ENCODE measurements at places on chromosomes 12 and 14. TPM values are rescaled to one million over a fixed set of nuclear protein-coding genes. Genes with fewer than 3 reads are reported as not detected.

GRCh38 chr12:16063726-16064125 lies 152.6 kb downstream of the DERA start:
- DNase-seq: no peak

DNA sequence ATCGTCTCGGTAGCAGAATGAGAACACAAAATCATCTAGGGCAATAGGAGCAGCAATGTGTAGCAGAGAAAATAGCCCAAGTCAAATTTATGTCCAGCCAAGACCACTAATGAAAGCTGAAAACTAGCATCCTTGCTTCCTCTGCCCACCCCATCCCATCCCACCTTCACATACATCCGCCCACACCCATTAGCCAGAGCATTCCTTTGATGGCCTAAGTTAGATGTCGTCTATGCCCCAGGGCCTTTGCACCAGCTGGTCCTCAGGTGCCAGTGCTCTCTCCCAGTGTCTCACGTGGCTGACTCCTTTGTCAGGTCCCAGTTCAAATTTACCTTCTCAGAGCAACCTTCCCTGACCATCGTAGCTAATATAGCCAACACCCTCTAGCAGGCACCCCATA lies 17.8 kb upstream of the PPP2R5C start:
- DNase-seq: no peak

- DNase-seq: no peak
These were observed 4.3 kb downstream of the P2RX4 start for GRCh38 chr12:121214166-121214777.

DNA sequence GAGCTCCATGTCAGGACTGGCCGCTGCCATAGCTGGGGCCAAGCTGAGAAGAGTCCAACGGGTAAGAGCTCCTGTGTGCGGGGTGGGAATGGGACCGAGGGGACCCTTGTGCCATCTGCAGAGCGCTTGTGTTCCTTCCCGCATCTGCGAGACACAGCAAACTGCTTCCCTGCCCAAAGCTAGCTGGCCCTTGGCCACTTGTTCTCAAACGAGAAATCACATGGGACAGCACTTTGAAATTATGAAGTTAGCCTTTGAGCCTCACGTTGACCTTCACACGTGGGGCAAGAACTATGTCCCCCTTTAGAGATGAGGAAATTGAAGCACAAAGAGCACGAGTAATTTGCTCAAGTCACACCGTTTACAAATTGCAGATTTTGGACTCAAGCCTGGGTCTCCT lies 30.8 kb downstream of the DEGS2 start:
- DNase-seq: no peak

GRCh38 chr12:27076468-27076867 lies 5.9 kb downstream of the C12orf71 start:
- DNase-seq: no peak

- DNase-seq: peak; percentile 92
These were observed 31.9 kb downstream of the FOS start for GRCh38 chr14:75310295-75311111.

DNA sequence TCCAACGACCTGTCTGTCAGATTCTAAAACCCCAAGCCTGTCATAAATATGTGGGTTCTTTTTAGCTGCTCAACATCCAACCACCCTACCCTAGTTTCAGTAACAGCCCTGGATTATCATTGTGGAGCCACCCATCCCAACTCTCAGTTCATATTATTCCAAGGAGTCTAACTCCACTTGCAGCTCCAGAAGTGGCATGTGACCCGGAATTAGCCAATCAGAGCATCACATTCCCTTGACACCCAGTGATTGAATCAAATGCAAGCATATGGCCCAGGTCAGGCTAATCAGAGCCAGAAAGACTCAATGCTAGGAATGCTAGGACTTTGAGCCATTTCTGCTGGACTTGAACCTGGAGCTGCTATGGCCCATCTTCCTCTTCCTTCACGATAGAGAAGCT lies 17.1 kb upstream of the HSP90B1 start:
- no peak for DNase-seq

- DNase-seq: no peak
These were observed 125.3 kb downstream of the WIF1 start for GRCh38 chr12:64995816-64996215.

- DNase-seq: no peak
These were observed 5.4 kb upstream of the EML5 start for GRCh38 chr14:88798156-88798555.

GRCh38 chr12:121806009-121806545 lies 2.3 kb downstream of the SETD1B start:
- DNase-seq: no peak

DNA sequence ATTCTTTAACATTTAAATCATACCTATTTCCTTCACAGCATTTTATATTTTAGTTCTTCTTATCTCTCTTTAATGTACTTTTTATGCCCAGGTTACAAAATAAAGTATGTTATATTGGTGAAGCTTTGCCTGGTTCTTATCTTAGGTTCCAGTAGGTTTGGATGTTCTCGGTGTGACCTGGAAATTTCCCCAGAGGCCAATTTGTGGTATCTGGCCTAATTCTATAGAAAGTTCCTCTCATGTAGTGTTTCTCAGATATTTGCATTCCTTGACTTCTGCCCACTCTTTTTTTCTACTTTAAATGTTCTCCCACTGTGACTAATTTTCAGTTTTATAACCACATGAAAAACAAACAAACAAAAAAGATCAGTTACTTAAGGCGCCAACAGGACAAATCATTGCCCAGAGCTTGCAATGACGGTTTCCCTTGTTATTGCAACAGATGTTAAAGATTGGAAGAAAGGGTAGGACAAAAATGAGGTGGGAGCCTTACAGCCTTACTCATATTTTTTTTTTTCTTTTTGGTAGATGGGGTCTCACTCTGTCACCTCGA lies 41.2 kb upstream of the PPM1H start:
- no peak for DNase-seq

DNA sequence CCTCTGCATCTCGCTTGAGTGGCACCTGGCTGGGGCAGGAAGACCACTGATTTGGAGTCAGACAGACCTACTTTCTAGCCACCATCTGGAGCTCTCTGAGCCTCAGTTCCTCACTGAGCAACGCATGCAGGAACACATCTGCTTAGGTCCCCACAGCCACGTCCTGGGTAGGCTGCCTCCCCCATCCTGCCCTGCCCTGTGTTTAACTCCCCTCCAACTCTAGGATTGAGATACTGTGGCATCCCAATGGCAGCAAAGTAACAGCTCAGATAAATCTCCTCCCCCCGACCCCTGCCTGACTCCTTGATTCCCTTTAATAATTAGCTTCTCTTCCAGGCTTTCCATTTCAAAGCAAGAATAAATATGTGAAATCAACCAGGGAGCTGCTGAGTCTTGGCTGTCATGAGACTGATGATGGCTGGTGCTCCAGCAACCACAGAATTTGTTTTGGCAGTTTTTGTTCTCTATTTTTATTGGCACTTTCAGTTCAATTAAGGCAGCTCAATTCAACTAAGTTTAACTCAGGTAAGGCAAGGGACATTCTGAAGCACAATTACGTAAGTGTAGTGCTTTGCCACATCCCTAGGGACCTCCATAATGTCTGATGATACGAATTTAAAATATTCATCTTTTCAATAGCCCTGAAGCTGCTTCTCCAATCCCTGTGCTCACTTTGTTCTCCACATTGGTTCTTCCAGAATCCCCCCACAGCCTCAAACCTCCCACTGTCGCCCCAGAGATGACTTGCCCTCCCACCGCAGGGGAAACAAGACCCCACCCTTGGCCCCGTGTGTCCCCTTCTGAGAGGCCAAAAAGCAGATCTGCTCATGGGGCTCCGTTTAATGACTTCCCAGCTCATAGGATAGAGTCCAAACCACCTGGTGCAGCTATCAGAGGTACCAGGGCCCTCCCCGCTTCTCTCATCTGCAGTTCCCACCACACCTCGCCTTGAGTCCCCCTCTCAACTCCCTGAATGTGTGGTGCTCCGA lies 58.2 kb downstream of the ESR2 start:
- DNase-seq: no peak

DNA sequence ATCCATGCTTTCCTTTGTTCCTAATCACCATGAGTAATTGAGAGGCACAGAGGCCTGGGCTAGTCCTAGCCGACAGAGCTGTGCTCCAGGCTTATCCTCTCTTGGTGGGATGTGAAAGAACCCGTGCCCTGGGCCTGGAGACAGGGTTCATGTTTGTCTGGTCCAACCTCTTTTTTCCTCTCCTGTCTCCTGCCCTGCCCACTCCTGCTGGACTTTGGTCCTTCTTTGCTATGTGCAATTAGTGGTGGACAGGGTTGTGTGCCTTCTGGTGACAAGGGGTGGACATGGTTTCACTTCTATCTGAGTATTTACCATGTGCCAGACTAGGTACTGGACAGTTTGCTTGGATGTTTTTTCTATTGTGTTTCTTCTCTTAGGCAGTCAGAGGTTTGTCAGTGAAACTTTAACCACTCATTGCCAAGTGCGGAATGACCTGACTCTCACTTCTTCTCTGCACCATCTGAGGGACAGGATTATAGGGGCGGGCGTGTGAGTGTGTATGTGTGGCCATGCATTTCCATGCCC lies 126.1 kb downstream of the SMOC1 start:
- DNase-seq: no peak

- DNase-seq: peak; percentile 68
These were observed 33.7 kb downstream of the VWF start for GRCh38 chr12:6090803-6091202.

GRCh38 chr12:50069539-50069938 lies 12.1 kb downstream of the ASIC1 start:
- no peak for DNase-seq

- no peak for DNase-seq
These were observed 927 bp downstream of the PTHLH start for GRCh38 chr12:27971606-27972005.

- no peak for DNase-seq
These were observed 615.4 kb upstream of the MIS18BP1 start for GRCh38 chr14:45868377-45868776.

GRCh38 chr12:108526482-108527165 lies 11.5 kb downstream of the FICD start:
- no peak for DNase-seq

GRCh38 chr14:77903937-77904617 lies 104.2 kb downstream of the ADCK1 start:
- DNase-seq: peak; percentile 20

DNA sequence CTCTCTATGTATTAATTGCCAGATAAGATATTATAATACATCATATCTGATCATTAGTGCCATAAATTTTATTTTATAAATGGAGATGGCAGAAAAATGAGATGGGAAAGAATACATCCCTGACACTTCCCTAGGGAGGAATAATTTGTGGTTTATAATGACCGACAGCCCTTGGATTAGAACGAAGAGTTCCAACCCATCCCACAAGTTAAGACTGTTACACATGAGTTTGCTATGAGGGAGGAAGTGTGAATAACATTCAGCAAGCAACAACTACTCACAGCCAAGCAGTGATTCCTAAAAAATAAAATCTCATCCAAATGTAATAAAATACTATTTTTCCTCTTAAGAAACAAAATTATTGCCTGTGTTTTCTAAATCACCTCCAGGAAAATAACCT lies 299.0 kb downstream of the CCDC91 start:
- DNase-seq: no peak

DNA sequence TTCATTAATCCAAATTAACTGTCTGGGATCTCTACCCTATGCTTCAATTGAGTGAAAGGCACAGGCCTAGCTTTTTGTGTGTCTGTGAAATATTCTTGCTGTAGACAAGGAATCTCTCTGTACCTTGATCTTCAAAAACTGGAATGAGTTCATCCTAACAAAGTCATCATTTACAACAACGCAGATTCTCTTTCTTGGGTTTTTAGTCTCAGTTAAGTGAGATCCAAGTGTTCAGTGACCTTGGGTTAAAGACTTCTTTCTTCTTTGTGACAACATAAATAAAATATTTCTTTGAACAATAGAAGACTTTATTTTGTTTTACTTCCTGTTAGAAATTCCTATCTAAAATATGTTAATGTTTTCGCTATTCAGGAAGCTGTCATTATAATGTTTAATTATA lies 192.2 kb upstream of the LMNTD1 start:
- DNase-seq: no peak

- DNase-seq: no peak
These were observed 69.5 kb downstream of the NKX2-1 start for GRCh38 chr14:36450550-36450949.

DNA sequence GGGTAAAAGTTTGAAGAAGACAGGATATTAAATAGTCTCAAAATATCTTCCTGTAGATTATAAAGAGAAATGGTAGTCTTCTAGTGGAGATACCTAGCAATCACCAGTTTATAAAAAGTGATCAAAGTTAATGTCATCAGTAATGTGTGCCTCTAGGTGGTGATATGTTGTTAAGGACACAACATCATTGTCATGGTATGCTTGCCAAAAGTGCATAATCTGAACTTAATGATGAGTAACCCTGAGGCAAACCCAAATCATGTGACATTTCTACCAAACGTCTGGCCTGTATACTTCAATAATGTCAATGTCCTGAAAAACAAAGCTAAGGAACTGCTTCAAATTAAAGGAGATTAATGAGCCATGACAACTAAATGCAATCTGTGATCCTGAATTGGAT lies 214.7 kb downstream of the PHLDA1 start:
- no peak for DNase-seq

DNA sequence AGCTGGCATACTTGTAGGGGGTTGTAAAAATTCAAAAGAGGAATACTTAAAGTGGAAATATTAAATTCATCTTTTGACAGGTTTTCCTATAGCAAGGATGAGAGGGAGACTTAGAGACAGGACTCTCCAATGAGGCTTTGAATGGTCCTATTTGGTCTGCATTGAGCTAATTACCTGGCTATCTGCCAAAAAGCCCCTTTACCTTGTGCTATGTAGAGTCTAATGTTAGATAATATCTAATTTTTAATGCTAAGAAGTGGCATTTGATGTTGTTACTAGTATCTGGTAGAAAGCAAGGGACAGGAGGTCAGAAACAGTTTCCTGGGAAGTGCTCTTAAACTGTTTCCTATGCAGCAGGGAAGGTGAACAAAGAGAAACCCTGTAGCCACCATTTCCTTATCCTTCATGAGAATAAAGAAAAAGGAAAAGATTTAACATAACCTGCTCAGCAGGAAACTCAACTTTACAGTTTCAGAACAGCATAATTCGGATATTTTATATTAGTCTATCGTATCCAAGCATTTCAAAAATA lies 550.0 kb downstream of the SOX5 start:
- no peak for DNase-seq

GRCh38 chr14:36524874-36525745 lies 5.1 kb upstream of the NKX2-1 start:
- DNase-seq: no peak

DNA sequence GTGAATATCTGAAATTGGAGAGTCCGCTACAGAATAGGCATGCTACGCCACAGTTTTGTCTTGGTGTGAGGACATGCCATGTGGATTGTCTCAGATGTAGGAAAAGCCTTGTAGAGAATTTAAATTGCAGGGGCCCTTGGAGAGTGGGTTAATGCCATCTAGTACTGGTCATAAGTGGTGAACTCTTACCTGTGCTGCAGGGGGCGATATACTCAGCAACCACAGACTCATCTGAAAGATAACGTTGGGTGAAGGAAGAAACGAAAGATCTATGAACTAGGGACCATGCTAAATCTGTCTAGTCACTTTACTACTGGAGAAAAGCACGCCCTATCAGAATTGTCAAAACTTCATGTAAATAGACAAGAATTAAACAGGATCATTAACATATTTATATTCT lies 33.7 kb upstream of the A2M start:
- no peak for DNase-seq

The ADAMTS20 gene
- total RNA-seq: not detected

The RND1 gene
- 0.36 TPM for total RNA-seq

The GPX2 gene
- not detected for total RNA-seq

The RNU6-7 gene
- not detected for total RNA-seq

The PLEKHG3 gene
- total RNA-seq: 34.4 TPM

The FLVCR2 gene
- total RNA-seq: 3.0 TPM

The IFI27 gene
- 118 TPM for total RNA-seq

The SPTB gene
- 0.49 TPM for total RNA-seq

The RIPK3 gene
- total RNA-seq: 3.5 TPM

The TMEM19 gene
- 23.5 TPM for total RNA-seq

The SLCO1B1 gene
- not detected for total RNA-seq

The DENR gene
- 44.9 TPM for total RNA-seq

The CIDEB gene
- 9.5 TPM for total RNA-seq

Data from sigmoid colon (tissue), 7 donors.